Panc1 (cell line): ENCODE measurements at places on chromosomes 11 and 22. TPM values are rescaled to one million over a fixed set of nuclear protein-coding genes. Genes with fewer than 3 reads are reported as not detected.

GRCh38 chr11:117519170-117519569, 191.5 kb downstream of the CEP164 start:
- H3K27ac ChIP-seq, result no peak overlapping the region
- no peak for DNase-seq
- no peak overlapping the region for H3K4me3 ChIP-seq
- H3K27me3 ChIP-seq, result no peaks in the 10 kb centered on the region
- no peaks in the 10 kb centered on the region for H3K36me3 ChIP-seq

DNA sequence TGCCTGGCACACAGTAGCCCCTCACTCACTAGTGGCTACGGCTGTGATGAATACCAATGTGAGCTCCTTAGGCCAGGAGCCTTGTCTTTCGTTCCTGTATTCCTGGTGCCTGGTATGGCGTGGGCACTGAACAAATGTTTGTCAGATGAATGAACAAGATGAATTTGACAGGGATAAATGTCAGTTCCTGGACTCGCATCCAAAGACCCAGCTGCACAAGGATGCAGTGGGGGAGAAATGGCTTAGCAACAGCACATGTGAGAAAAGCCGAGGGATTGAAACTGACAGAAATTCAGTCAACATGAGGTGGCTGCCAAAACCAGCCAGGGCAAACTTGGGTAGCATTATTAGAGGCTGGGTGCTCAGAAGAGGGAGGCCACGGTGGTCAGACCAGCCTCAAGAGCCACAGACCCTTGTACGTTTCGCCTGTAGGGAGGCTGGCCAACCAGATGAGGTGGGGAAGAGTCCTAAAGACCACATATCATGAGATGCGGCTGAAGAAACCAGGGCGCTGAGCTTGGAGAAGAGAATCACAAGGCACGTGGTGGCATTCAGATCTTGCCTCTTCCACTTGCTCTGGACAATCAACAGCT, 7.7 kb upstream of the SLC22A8 start:
- no peak overlapping the region for H3K27ac ChIP-seq
- H3K27me3 ChIP-seq, result no peaks in the 10 kb centered on the region; the same call in 1 of the 2 replicates
- no peaks in the 10 kb centered on the region for H3K36me3 ChIP-seq
- no peak overlapping the region for H3K4me3 ChIP-seq
- no peak for DNase-seq
- no peaks in the 10 kb centered on the region for H3K4me1 ChIP-seq

DNA sequence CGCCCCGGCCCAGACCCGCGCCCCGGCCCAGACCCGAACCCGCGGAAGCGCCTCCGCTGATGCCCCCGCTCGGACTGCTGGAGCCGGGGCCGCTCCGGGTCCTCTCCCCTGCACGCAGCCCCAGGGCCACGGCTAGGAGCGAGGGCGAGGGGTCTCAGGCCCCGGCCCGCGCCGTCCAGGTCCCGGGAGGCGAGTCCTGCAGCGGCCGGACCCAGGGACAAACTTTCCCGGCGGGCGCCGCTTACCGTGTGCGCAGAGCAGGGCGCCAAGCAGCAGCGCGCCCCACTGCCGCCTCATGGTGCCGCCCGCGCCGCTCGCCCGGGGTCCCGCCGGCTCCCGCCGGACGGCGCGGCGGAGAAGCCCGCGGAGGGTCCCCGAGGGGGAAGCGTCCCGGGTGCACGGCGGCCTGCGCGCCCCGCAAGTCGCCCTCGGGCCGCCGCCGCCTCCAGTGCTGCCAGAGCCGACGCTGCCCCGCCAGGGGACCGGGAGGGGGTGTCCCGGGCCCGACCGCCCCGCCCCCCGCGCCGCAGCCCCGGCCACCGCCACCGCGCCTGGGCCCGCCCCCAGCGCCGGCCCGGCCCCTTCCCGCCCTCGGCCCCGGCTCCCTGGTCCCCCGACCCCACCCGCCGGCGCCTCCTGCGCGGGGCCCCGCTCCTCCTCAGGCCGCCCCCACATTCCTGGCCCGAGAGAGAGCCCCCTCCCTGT, at the start of gene LRP4:
LRP4 (minus strand) TSS at position 468 of the 705 bp plus-strand sequence; CDS start at position 297, 171 bp downstream.
- DNase-seq, result no peak
- no peaks in the 10 kb centered on the region for H3K36me3 ChIP-seq
- H3K4me1 ChIP-seq, result peaks cover 20% of the 10 kb centered on the region
- no peaks in the 10 kb centered on the region for H3K27me3 ChIP-seq

DNA sequence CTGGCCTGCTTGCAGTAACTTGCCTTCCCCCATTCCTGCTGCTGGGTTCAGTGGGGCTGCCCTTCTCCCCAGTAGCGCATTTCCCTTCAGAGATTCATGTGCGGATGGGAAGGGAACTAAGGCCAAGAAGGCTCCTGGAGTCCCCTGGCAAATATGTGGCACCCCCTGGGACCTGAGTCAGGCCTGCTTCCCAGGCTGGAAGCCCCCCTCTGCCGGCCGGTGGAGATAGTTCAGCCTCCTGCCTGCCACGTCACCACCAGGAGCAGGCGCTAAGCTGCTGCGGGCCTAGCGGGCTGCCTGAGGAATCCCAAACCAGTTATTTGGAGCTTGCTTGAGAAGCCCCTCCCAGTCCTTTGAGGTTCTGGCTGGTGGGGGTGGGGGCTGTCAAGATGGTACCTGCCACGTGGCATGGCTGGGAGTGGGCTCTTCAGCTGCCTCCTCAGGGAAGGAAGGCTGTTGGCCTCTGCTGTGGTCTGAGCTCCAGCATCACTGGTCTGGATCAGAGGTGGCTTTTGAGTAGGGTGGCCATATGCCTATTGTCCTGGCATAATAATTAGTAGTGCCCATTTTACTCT, 2.0 kb downstream of the SERPINH1 start:
- H3K4me3 ChIP-seq, result peak overlapping the region; percentile 86; the same call in 1 of the 2 replicates
- H3K4me1 ChIP-seq, result peaks cover 39% of the 10 kb centered on the region
- peak overlapping the region; percentile 99 for H3K27ac ChIP-seq
- no peak for DNase-seq
- H3K27me3 ChIP-seq, result no peaks in the 10 kb centered on the region

OR5B2 gene
- total RNA-seq, result not detected

ANKRD13D gene
- total RNA-seq, result 76.5 TPM

GRCh38 chr11:64406221-64406946, 47.4 kb downstream of the RPS6KA4 start:
- DNase-seq, result no peak
- H3K27me3 ChIP-seq, result peaks cover 2% of the 10 kb centered on the region; the same call in 1 of the 2 replicates
- H3K4me1 ChIP-seq, result no peaks in the 10 kb centered on the region
- H3K27ac ChIP-seq, result no peak overlapping the region
- H3K36me3 ChIP-seq, result no peaks in the 10 kb centered on the region

CRYBB2 gene
- 0.39 TPM for total RNA-seq

DNA sequence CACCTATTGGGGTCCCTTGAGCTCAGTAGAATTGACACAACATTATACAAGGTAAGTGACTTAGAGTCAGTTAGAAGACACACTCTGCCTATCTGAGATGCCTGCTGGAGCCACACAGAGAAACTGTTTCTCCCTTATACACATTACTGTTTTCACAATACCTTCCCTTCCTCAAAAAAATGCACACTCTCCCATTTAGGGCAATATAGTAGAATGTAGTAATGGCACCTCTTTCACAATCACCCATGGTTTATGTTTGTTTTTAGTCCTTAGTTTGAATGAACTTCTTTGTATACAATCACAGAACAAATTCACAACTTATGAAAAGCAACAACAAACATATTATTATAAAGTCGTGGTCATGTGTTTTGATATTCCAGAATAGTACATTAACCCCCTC, 14.3 kb downstream of the OR52H1 start:
- H3K27ac ChIP-seq, result no peak overlapping the region
- no peaks in the 10 kb centered on the region for H3K4me1 ChIP-seq
- no peak overlapping the region for H3K4me3 ChIP-seq

DCHS1 gene
- total RNA-seq, result 2.2 TPM

GRCh38 chr11:45289369-45289768, 3.2 kb upstream of the SYT13 start:
- no peak for DNase-seq
- H3K27ac ChIP-seq, result no peak overlapping the region
- H3K27me3 ChIP-seq, result peaks cover 49% of the 10 kb centered on the region
- no peaks in the 10 kb centered on the region for H3K4me1 ChIP-seq
- no peak overlapping the region for H3K4me3 ChIP-seq
- peaks cover 2% of the 10 kb centered on the region; the same call in 1 of the 2 replicates for H3K36me3 ChIP-seq

DNA sequence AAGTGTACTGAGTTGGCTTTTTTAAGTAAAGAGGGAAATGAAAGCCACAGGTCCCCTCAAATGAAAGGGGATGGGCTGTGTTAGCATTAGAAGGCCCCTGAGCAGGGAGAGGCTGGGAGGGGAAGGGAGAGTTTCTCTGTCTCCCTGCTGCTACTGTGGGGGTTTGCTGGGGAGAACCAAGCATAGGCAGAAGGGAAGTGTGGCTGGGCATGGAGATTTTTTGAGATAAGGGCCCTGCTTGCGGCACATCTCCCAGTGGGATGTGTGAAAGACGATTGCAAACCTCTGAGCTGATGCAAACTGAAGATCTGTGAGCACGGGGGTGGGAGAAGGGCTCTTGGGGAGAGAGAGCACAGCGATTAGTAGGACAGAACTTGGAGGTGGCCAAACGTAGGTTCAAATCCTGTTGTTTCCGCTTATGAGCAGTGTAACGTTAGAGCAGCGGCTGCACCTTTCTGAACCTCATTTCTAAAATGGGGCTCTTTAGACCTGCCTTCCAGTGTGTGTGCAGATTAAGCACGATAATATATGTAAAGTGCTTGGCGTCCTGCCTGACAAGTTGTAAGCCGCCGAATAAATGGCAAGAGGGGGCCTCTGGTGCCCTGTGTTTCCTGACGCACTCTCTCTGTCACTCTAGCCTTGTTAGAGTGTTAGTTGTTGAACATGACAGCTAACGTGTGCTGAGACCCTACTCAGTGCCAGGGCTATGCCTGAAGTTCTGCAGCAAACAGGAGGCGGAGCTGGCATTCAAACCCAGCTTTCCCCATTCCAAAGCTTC, 122.3 kb downstream of the GRIK4 start:
- H3K36me3 ChIP-seq, result no peaks in the 10 kb centered on the region
- H3K27me3 ChIP-seq, result peaks cover 4% of the 10 kb centered on the region; the same call in 1 of the 2 replicates
- no peak overlapping the region for H3K4me3 ChIP-seq
- no peaks in the 10 kb centered on the region for H3K4me1 ChIP-seq
- DNase-seq, result no peak

- peak within 1 kb of the TSS; percentile 93 for H3K27ac ChIP-seq
- H3K4me1 ChIP-seq, result peaks cover 47% of the 10 kb centered on the region
- H3K36me3 ChIP-seq, result no peaks in the 10 kb centered on the region
- peak; percentile 61 for DNase-seq
- peak within 1 kb of the TSS; percentile 22 for H3K4me3 ChIP-seq
Observed at GRCh38 chr11:129192150-129192549, at the start of gene ARHGAP32. ARHGAP32 (minus strand) TSS chr11:129192325; CDS start chr11:129192198, 127 bp downstream.

DNA sequence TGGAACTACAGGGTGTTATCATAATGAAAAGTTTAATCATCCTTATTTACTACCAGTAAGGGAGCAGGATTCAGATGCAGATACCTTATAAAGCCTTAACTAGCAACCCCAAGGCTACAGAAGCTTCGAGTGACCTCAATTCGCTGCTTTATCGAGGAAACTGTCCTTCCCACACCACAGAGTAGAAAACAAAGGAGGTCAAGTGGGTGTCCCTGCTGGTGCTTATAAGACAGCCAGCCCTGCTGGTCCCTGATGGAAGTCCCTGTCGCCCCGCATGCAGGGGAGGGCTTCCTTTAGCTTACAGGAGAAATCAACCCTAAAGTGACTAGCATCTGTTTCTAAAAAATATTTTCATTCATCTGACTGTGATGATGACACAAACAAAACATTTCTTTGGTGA, 7.3 kb downstream of the MN1 start:
- no peaks in the 10 kb centered on the region for H3K27me3 ChIP-seq
- H3K4me3 ChIP-seq, result no peak overlapping the region
- no peaks in the 10 kb centered on the region for H3K4me1 ChIP-seq

DNA sequence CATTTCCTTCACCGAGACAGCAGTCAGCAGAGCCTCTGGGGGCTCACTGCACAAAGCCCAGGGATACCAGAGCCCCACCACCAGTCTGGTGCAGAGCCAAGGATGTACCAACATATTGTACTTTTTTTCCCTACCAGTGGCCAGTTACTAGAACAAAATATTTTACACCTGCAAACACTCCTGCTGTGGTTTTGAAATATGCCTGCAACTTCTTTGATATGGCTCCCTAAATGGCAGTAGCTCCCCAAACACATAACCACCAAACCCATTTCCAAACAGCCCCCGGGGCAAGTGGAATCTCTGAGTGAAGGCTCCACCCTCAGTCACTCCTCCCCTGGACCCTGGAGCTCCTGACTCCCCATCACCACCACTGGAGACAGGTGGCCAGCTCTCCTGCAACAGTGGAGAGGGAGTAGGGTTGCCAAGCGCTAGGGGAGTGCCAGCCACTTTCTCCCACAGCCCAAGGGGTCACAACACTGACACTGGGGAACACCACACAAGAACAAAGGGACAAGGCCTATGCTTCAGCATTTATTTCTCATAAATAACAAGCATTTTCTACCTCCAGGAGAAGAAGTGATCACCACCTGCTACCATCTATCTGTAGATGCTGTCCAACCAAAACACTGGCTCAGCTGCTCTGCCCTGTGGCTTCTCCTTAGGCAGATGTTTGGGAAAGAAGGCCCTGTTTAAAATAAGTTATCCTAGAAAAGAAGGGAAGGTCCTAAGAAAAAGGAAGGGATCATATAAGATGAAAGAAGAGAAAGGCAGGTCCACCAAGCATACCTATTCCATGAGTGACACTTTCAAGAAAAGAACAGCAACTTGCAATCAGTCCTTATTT, 15.1 kb downstream of the DGCR2 start:
- no peak overlapping the region for H3K27ac ChIP-seq
- no peaks in the 10 kb centered on the region; the same call in 1 of the 2 replicates for H3K4me1 ChIP-seq
- H3K27me3 ChIP-seq, result no peaks in the 10 kb centered on the region

GRCh38 chr11:2580571-2581001, 119.2 kb downstream of the KCNQ1OT1 start:
- no peak for DNase-seq
- no peak overlapping the region for H3K4me3 ChIP-seq
- H3K27me3 ChIP-seq, result no peaks in the 10 kb centered on the region

GRCh38 chr11:64935359-64936081, at the start of gene GPHA2:
GPHA2 (minus strand) TSS chr11:64935893; CDS start chr11:64935460, 433 bp downstream.
- H3K4me3 ChIP-seq, result no peak within 1 kb of the TSS
- no peak within 1 kb of the TSS for H3K27ac ChIP-seq
- no peaks in the 10 kb centered on the region for H3K4me1 ChIP-seq
- H3K36me3 ChIP-seq, result no peaks in the 10 kb centered on the region

- no peak overlapping the region for H3K4me3 ChIP-seq
- H3K27me3 ChIP-seq, result no peaks in the 10 kb centered on the region
- H3K4me1 ChIP-seq, result no peaks in the 10 kb centered on the region
- H3K27ac ChIP-seq, result no peak overlapping the region
- no peak for DNase-seq
- H3K36me3 ChIP-seq, result no peaks in the 10 kb centered on the region
Observed at GRCh38 chr11:96194581-96195374, 148.2 kb downstream of the MAML2 start.

TESMIN gene
- 47.6 TPM for total RNA-seq

DNA sequence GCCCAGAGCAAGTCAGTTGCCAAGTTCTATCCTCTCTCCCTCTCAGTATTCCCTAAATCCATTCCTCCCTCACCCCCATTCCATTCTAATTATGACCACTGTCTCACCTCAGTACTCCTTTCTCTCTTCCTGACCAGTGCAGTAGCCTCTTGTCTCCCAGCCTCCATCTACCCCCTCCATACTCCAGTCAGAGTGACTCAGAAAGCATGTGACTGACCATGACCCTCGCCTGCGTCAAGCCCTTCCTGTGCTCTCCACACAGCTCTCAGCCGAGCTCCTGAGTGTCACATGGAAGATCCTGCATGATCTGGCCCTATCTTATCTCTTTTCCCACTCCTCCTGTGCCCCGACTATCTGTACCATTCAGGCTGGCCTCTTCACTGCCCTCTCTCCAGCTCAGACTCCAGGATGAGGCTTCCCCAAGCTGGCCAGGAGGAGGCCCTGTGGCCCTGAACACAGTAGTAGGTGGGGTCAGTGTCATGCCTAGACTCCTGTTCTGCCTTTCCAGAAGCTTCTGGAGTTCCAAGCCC, 42.6 kb downstream of the NEU3 start:
- no peaks in the 10 kb centered on the region for H3K4me1 ChIP-seq
- H3K27ac ChIP-seq, result no peak overlapping the region
- DNase-seq, result no peak
- no peaks in the 10 kb centered on the region for H3K36me3 ChIP-seq
- H3K27me3 ChIP-seq, result no peaks in the 10 kb centered on the region
- H3K4me3 ChIP-seq, result no peak overlapping the region
